Occipital lobe (tissue), 3 donors: ENCODE measurements at places on chromosomes 3 and 15. TPM values are rescaled to one million over a fixed set of nuclear protein-coding genes. Genes with fewer than 3 reads are reported as not detected.
A peak's percentile ranks its signal among the peaks of the same experiment; 100 is the strongest.

- no peak for DNase-seq
Measured at GRCh38 chr15:100810831-100811230, 68.8 kb upstream of the ALDH1A3 start.

DNA sequence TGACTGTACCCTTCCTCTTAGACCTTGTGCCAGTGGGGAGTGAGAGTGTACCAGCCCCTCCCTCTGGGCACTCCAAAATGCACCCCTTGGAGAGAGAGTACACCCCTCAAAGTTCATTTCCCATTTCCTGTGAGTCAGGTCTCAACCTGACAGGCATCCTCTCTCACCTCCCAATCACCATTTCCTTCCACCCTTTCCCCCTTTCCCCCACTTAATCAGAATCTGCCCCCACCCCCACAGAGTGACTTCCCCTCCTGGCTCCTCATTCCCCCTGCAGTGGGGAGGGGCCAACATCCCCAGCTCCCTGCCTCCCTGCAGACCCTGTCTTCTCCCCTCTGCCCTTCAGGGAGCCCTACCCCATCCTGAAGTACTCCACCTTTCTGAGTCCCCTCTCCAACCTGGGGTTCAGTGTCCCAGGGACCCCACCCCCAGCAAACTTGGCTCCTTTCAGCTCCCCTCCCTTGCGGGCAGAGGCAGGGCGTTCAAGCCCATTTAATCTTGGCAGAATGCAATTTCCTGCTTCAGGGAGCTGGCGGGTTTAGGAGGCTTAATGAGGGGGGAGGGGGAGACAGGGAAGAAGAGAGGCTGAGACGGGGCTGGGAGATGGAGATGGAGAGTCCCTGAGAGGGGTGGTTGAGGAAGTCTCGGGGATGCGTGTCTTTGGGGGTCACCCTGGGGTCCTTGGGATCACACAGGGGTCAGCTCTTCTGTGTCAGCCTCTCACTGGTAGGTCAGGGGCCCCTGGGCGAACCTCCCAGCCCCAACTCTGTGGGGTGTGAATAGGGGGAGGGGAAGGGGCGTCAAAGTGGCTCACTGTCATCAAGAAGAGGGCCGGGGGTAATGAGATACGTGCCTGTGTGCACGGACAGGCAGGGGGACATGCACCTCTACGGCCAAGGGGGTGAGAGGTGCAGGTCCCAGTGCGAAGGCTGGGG lies 16.6 kb upstream of the SEMA3F start:
- no peak for DNase-seq

DNA sequence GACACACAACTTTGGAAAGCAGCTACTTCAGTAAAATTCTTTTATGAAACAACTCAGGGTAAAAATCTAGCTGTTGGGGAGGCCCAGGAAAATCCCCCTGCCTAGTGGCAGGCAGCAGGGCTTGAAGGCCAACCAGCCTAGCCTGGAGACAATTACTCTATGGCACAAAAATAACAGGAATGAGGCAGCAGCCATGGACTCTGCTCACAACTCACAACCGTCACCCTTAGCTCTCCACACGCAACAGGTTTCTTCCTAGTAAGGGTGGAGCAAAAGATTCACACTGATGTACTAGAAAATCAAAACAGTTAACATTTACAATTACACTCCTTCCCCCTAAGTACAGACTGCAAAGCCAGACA lies 530 bp upstream of the FBXL22 start:
- no peak for DNase-seq

GRCh38 chr3:43769097-43769884 lies 78.6 kb downstream of the ABHD5 start:
- peak; percentile 80 for DNase-seq

DNA sequence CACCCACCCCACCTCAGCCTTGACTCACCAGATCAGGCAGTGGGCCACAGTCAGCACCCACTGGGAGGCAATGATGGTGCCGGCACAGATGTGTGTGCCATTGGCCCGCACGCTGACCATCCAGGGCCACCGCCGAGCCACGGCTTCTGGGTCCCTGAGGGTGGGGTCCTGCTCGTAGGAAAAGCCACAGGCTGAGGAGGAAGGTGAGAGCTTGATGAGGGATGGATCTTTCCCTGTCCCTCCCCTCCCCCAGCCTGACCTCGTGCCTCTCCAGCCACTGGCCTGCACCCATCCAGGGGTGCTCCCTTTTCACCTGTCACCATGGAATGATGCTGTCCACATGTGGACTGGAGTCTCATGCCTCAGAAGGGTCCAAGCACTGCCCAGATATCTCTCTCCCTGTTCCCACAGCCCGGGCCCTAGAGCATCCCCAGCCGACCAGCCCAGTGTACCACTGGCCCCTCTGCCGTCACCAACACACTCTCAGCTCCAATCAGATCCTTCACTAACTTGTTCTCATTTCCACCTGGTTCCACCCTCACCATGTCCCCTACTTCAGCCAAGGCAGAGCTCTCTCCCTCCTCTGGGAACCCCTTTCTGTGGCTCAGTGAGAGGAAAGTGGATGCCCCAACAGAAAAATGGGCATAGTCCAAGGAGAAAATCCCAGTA lies 2.0 kb downstream of the PRSS50 start:
- DNase-seq: no peak

DNA sequence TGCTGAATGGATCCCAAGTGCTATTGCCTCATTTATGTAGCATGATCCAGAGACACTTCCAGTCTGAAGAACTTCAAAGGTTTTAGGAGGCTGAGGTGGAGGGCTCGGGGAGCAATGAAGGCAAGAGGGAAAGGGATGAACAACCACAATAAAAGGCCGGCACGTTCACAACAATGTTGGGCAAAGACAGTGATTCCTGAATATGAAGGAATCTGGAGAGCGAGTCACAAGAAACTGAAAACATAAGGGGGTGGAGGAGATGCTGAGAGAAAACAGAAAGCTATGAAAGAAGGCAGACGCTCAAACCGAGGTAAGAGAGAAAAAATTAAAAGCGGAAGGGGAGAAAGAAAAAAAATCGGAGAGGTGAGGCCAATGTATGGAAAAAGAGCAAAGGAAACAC lies 120.1 kb downstream of the GREM1 start:
- no peak for DNase-seq

- DNase-seq: no peak
Measured at GRCh38 chr3:103609472-103609871, 1174.7 kb downstream of the ZPLD1 start.

- no peak for DNase-seq
Measured at GRCh38 chr3:13839253-13839652, 40.6 kb downstream of the WNT7A start.

The SLC25A20 gene
- total RNA-seq: 10.3 TPM

The CAMK2N2 gene
- 3.4 TPM for total RNA-seq

DNA sequence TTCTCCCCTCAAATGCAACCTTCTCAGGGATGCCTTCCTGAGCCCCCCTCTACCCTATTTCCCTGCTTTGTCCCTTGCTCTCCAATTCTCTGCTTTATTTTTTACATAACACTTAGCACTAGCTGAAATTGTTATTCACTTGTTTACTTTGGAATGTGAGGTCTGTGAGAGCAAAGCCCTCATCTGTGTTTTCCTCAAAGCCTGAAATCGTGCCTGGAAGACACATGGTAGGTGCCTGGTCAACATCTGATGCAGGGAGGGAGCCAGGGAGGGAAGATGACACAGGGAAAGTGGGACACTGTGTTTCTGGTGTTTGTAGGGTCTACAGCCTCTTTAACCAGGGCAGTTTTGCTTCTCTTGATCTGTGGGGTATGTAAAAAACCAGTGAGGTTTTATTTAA lies 23.6 kb downstream of the EIF2AK4 start:
- DNase-seq: no peak

The ARHGAP11A gene
- total RNA-seq: 12.6 TPM

GRCh38 chr15:38474155-38474757 lies 20.3 kb downstream of the FAM98B start:
- DNase-seq: peak; percentile 15

- no peak for DNase-seq
Measured at GRCh38 chr3:78906245-78906644, 861.6 kb downstream of the ROBO1 start.

The CLPX gene
- 71.0 TPM for total RNA-seq

GRCh38 chr3:86869566-86869965 lies 121.4 kb downstream of the VGLL3 start:
- DNase-seq: no peak

The OR5K2 gene
- total RNA-seq: not detected

- DNase-seq: no peak
Measured at GRCh38 chr3:124444896-124445295, 285.4 kb upstream of the UMPS start.

DNA sequence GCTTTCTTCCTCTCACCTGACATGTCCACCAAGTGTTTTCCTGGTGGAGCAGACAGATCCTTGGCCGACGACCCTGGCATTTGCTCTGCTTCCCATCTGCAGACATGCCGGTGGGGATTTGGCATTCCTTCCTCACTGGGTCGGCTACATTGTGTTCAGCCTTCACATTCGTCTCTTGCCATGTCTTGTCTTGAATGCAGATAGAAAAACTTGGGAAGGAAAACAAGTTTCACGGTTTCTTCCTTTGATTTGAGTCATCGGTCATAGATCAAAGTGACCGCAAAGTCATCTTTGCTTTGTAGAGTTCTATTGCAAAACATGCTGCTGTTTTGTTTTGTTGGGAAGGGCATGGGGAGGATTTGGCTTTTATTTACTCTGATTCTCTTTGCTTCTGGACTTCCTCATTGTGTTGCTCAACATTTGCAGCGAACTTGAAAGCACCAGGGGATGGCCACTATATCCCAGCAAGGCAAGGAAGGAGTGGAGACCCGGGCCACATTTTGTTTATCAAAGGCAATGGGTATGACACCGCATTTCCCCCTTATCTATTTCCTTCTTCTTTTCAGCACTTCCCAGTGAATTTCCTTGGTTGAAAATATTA lies 321.3 kb downstream of the CACNA2D3 start:
- DNase-seq: no peak

GRCh38 chr15:63888146-63888545 lies 54.4 kb upstream of the HERC1 start:
- peak; percentile 20 for DNase-seq
